ENCODE measurements at places on chromosomes 4 and X.

- no peak for DNase-seq
These were observed 94.2 kb downstream of the CBLL2 start for GRCh38 chrX:22366906-22367305.

DNA sequence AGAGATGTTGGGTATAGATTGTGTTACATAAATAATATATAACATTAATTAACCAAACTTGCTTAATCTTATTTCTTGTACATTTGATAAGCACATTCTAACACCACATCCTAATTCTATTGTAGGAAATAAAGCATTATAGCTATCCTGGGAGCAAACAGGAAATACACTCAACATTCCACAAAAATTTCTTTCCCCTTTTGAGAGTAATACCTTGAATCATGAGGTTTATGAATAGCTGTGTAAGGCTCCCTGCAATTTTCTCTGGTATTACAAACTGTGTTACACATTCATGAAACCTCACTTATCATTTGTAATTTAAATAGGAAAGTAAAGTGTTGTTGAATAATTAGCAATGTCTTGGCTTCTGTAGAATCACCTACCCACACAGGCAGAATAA lies 95.1 kb downstream of the TMEM47 start:
- DNase-seq: no peak

DNA sequence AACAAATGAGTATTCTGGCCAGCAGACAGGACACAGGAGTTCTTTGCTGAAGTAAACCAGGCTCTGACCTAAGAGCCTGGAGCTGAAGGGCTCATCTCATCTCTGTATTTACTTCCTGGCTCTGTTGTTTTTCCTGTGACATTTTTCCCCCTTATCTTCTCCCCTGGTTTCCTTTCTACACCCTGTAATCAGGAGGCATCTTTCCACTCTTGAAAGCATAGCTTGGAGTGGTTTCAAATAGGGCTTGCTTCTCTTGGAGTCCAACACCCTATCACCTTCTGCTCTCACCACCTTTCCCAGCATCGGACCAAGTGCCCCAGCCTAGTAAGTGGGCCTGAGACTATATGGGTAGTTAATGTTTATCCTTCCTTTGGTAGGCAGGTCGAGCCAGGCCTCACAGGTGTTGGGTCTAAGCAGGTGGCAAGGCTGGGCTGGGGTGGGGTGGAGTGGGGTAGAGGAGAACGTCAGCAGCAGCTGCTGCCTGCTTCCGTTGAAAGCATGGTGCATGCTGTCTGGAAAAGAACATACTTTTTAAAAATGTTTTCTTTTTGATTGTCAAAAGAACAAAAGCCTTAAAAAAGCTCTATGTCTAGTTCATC lies 1.2 kb downstream of the DRP2 start:
- no peak for DNase-seq

GRCh38 chrX:43504394-43504793 lies 151.7 kb upstream of the MAOA start:
- DNase-seq: no peak

DNA sequence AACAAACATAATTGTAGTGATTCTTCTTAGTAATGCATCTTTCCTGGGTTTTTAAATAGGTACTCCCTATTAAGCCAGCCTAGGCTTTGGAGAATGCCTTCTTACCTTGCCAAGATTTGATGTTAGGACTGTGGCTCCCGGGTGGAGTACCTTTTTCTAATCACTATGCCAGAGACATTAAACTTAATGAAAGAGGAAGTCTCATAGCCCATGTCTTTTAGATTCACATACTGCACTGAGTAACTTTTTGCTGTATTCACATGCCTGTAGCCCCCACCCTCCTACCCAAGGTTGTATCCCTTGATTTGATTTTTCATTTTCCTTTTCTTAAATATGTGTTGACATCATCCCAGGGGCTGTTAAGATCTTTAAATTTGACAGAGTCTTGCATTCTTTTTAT lies 104.2 kb upstream of the TLR2 start:
- DNase-seq: no peak

DNA sequence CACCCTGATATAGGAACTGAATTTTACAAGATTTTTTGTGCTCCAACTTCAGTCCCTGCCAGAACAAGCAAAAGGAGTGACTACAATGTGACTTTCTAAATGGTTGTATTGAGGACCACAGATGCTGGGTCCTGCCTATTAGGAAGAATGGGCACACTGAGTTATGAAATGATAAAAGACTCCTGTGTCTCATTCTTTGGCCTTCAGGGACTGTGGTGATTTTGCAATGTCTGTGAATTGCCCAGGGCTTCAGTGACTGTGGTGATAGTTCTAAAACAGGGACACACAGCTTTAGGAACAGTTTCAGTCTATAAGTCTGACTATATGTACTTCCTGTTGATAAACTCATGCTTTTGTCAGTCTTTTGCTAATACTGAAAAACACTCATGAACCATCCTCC lies 210.2 kb downstream of the DMD start:
- no peak for DNase-seq

DNA sequence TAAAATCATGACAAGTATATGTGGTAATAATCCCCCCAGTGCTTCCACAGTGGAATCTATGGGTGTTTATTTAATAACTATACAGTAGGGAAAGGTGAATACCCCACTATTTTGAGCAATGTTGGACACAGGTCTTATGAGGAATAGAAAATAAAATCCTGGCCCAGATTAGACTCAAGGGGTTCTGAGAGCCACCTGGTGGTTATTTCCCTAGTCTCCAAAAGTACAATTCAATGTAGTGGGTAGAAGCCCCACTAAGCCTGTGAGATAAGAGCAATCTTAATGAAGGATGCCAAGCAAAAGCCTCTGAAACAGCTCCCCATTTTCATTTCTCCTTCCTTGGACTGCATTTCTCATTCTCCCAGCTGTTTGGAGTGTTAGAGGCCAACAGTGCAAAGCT lies 328.2 kb upstream of the NR3C2 start:
- no peak for DNase-seq

DNA sequence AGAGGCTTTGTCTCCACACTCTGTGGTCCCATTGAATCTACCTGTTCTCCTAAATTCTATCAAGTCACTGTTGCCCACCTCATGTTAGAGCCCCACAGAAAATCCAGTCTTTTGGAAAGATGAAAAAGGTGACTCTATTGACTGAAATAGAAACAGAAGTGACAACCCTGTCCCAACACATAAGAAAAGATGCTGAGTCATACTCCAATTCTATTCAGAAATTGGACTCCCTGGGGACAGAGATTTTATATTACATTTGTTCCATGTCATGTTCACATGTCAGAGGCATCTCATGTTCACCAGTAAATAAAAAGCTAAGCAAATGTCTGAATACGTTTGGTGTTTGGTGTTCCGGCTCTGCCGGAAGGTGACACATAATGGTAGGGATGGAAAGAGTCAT lies 2.9 kb upstream of the GRPR start:
- no peak for DNase-seq

DNA sequence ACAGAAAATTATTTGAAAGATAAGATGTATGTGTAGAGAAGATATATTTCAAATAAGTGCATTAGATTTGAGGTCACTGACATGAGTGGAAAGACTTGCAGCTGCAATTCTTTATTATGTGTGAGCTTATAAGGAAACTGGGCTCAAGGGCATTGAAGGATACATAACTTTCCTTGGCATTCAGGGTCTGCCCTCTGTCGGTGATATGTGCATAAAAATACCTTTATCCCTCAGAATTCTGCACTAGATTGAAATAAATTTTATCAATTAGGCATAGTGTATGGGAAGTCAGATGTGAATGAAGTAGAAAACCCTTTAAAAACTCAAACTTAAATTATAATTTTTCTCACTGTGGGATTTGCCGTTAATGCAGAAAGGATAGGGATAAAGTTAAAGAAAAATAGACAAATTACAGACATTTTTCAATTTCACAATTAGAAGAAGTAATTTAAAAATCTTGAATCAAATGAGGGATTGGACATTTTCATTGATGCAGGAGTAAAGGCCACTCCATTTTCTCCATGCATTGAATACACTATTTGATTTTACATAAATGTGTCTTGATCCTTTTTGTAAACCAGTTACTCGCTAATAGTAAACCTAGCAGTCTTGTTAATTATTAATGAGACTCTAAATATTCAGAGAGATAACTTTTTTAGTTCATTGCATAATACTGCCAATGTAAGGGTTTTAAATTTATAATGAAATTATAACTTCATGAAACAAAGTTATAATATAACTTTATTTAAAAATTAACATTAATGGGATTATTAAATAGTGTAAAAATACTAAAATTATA lies 21.0 kb upstream of the ETNPPL start:
- no peak for DNase-seq

GRCh38 chrX:71367396-71367795 lies 1.2 kb downstream of the TAF1 start:
- no peak for DNase-seq

GRCh38 chr4:113051361-113051760 lies 1.9 kb downstream of the ANK2 start:
- DNase-seq: no peak

- DNase-seq: no peak
These were observed 41.5 kb downstream of the DTHD1 start for GRCh38 chr4:36322921-36323354.

DNA sequence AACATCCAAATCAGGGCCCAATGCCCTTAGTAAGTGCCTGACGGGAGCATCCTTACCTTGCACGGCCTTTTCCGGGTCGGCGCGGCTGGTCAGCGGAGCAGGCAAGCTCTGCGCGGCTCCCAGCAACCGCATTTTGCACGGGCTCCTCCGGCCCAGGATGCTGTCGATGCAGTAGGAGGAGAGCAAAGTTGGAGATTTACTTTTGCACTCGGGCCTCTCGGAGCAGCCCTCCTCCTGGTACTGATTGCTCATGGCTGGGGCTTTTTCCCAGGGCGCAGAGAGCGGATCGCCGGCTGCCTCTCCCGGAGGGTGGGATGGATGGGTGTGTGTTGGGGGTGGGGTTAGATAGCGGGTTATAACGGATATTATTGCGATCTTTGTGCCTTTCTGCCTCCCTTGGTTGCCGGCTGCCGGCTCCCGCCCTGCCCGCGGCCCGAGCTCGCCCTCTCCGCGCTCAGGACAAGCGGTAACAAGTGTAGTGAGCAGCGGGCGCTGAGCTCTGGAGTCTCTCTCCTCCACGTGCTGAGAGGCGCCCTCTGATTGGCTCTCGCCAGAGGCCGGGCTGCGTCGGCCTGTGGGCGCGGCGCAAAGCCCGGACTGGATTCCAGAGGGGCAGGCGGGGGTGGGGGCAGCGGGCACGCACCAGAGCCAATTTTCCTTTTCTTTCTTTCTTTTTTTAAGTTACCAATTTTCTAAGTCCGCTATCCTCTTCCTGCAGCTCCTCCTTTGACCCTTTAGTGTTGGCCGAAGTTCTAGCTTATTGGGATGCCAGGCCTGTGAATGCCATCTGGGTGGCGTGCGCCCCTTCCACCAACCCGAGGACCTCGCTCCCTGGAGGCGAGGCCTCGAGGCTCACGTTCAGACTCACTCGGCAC lies at the start of gene ARX:
TSS of gene ARX (minus strand) at position 480 of the 875 bp plus-strand sequence. CDS start at position 252, 228 bp downstream.
- no peak for DNase-seq

DNA sequence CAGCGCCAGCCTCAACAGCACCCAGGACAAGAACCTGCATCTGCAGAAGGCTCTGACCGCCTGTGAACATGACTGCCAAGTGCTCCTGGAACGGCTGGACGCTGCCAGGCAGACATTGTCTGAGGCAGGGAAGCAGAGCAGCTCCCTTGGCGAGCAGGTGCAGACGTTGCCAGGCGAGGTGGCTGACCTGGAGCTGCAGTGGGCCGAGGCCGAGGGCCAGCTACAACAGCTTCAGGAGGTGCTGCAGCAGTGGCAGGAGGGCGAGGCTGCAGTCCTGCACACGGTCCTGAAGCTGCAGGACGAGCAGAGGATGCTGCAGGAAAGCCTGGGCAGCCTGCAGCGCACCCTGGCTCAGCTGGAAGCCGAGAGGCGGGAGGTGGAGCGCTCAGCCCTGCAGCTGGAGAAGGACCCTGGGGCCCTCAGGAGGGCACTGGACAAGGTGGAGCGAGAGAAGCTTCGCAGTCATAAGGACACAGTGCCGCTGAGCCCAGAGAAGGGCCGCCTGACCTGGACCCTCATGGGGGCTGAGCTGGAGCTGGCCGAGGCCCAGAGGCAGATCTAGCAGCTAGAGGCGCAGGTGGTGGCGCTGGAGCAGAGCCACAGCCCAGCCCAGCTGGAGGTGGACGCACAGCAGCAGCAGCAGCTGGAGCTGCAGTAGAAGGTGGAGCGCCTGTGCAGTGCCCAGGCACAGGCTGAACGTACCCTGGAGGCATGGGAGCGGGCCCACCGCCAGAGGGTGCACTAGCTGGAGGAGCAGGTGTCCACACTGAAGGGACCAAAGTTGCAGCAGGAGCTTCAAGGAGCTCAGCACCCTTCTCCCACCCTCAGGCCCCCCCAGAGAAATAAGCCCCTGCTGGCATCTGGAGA lies 16.4 kb downstream of the SMIM10L2A start:
- DNase-seq: no peak

DNA sequence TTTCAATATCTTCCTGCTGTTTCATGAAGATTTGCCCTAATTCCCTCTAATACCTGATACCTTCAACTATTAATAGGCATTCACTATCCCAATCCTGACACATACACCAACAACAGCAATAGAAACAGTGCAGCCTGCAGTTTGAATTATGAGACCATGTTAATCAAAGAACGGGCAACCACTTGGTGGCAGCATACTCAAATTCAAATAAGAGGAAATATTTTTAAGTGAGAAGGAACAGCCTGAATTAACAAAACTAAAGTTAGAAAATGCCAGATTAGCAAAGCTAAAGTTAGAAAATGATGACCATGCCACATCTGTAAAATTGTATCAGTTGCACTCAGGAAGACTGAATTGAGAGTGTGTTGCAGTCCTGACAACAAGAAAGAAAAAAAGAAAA lies 204.9 kb downstream of the SMARCA1 start:
- no peak for DNase-seq

All from NCI-H1436 treated with DMSO at 0.1 percent for 48 hours (cell line).